ENCODE measurements at places on chromosomes 2 and 18. TPM values are rescaled to one million over a fixed set of nuclear protein-coding genes. Genes with fewer than 3 reads are reported as not detected.

PROM2 gene
- 0.60 TPM for total RNA-seq

NCOA1 gene
- total RNA-seq = 10.9 TPM

ZNF407 gene
- 17.3 TPM for total RNA-seq

MARS2 gene
- 5.3 TPM for total RNA-seq

DAPL1 gene
- not detected for total RNA-seq

COL3A1 gene
- 1.3 TPM for total RNA-seq

DBI gene
- total RNA-seq = 245 TPM

LIMS4 gene
- 35.7 TPM for total RNA-seq

CYP27C1 gene
- not detected for total RNA-seq

ERFE gene
- 1.2 TPM for total RNA-seq

KCNJ13 gene
- not detected for total RNA-seq

GALR1 gene
- total RNA-seq = not detected

TYMS gene
- 200 TPM for total RNA-seq

ANKRD30BL gene
- not detected for total RNA-seq

HS1BP3 gene
- total RNA-seq = 27.8 TPM

EXOC6B gene
- 23.6 TPM for total RNA-seq

TMEM198 gene
- not detected for total RNA-seq

MDH1 gene
- total RNA-seq = 107 TPM

COLEC12 gene
- 13.8 TPM for total RNA-seq

RAB27B gene
- not detected for total RNA-seq

KIAA2012 gene
- total RNA-seq = not detected

CHRNG gene
- not detected for total RNA-seq

DYSF gene
- total RNA-seq = 134 TPM

ANKRD30B gene
- not detected for total RNA-seq

BZW1 gene
- 347 TPM for total RNA-seq

VAMP5 gene
- total RNA-seq = 186 TPM

STAT4 gene
- 0.46 TPM for total RNA-seq

FTCDNL1 gene
- 0.27 TPM for total RNA-seq

POTEC gene
- not detected for total RNA-seq

CCDC121 gene
- total RNA-seq = 3.3 TPM

Measured in endothelial cell of umbilical vein (primary cell).